ENCODE measurements at places on chromosomes 7 and 10.

GRCh38 chr7:30521532-30521931 is 16.9 kb upstream of the GGCT start:
- DNase-seq: no peak

- no peak for DNase-seq
These were observed 82.3 kb downstream of the LHFPL3 start for GRCh38 chr7:104410742-104411141.

DNA sequence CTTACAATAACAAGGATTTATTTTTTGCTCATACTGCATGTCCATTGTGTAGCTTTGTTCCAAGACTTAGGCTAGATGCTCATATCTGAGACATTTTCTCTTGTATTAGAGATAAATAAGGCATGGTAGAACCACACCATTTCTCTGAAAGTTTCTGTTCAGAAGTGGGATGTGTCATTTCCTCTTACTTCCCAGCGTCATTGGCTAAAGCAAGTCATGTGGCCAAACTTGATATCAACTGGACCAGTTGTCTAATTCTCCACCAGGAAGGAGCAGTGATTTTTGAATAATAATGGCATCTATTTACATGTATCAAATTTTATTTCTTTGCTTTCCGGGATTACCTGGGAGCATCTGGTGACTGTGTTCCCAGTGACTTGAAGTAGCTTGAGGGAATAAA is 38.3 kb downstream of the AHCYL2 start:
- DNase-seq: no peak

DNA sequence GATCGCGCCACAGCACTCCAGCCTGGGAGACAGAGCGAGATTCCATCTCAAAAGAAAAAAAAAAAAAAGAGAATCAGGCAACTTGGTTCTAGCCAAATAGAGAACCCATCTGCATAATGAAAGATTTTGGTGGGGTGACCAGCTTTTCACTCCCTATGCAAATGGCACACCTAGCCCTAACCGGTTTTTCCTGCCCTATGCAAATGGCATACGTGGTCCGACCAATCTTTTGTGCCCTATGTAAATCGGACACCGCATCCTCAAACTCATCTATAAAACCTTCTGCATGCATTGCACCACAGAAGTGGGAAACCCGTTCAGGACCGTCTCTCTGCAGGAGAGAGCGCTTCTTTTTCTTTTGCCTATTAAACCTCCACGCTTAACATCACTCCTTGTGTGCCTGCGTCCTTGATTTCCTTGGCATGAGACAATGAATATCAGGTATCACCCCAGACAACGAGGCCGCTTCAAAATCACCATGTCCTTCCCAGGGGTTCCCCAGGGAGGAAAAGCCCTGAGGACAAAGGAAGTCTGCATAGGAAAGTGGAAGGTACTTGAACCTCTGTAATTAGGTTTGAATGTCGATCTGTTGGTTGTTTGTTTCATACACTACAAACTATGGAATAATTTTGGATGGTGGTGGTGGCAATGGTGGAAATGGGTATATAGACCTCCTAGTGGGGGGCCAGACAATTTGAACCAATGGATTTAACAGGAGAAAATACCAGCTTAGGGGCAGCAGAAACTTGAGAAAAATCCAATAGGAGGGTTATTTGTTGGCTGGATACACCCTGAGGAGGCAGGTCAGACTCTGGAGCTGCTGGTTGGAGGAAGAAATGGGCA is 396.2 kb downstream of the TYW1 start:
- DNase-seq: no peak

DNA sequence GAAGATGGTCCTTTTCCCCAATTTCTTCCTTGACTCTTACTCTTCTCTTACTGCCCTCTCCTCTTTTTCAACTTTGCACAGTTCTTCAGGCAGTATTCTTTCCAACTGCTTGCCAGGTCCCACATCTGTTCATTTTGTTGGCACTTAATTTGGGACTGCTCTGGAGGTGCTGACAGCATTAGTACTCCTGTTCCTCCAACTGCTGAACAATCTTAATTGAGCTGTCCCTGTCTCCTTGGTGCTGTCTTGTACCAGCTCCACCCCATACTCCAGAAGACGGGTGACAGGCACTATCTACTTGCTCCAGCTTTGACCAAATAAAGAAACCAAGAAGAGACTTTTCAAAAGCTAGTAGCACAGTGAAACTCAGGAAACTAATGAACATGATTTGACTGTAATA is 160.0 kb downstream of the PDE1C start:
- no peak for DNase-seq

- no peak for DNase-seq
These were observed 15.9 kb upstream of the ATP6V0A4 start for GRCh38 chr7:138813945-138814344.

- DNase-seq: no peak
These were observed 154.1 kb downstream of the NRP1 start for GRCh38 chr10:33180390-33180789.

GRCh38 chr10:74039561-74040145 is 41.7 kb downstream of the VCL start:
- no peak for DNase-seq

DNA sequence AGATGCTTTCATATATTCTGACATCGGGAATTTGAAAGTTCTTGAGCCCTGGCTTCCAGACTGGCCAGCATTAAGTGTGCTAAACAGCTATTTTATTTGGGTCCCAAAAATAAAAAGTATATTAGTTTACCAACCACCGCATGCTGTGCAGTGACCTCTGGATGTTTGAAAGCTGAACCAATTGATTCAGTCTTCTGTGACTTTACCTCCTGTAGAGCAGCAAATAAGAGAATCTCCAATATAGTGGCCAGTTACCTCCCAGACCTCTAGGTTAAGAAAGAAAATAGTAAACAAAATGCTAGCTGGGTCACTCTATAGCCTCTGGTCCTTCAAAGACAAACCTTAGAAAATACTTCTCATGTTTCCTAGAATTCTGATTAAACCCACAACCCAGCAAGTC is 424.6 kb upstream of the NFE2L3 start:
- DNase-seq: no peak

DNA sequence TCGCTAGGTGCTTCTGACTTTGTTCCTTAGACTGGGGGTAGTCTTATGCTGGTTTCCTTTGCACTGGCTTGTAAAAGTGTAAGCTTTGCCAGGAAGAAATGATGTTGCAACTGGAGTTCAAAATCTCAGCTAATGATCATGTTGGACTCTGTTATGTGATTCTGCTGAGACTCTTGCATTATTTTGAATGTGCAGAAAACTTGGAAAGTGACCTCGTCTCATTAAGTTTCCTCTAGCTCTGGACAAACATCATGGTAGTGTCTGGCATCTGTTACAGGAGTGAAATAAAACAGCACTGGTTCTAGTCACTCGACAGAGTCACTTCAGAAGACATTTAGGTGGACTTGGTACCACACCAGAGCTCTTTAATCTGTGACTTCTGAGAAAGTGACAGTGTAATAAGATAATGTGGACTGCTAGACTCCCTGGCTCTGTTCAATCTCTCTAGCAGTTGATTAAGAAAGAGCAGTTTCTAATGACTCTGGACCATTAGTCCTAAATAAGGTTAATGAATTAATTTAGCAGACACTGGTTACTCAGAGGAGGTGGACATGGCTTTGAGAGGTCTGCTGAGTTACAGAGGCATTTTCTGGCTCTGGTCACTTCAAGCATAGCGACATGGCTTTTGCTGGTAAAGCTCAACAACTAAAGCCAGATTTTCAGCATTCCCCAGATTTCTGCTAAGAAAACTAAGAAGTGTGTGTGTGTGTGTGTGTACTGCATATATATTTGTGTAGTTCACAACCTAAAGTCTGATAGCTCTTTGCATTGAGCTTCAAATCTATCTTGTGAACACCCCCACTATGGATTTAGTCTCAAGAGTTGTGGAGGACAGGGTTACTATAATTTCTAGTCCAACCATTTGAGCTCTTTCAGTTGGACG is 2.0 kb downstream of the NRP1 start:
- no peak for DNase-seq

DNA sequence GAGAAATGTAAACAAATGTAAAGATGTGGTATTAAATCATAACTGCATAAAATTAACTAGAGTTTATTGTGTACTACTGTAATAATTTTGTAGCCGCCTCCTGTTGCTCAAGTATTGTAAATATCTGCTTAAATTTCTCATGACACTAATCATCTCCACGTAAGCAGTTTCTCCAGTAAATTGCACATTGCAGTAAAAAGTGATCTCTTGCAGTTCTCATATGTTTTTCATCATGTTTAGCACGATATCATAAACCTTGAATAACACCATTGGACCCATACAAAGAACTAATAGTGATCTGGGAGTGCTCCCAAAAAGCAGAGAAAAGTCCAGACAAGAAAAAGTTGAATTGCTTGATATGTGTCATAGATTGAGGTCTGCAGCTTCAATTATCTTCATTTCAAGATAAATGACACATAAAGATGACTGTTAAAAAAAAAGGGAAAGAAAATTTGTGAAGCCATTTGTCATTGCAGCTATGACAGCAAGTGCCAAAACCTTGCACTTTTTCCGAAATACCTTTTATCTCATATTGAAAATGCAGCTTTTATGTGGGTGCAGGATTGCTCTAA is 15.3 kb downstream of the LIPA start:
- no peak for DNase-seq

- no peak for DNase-seq
These were observed 5.4 kb downstream of the LOXL4 start for GRCh38 chr10:98262571-98262970.

GRCh38 chr7:137084607-137085380 is 216.3 kb downstream of the CHRM2 start:
- no peak for DNase-seq

DNA sequence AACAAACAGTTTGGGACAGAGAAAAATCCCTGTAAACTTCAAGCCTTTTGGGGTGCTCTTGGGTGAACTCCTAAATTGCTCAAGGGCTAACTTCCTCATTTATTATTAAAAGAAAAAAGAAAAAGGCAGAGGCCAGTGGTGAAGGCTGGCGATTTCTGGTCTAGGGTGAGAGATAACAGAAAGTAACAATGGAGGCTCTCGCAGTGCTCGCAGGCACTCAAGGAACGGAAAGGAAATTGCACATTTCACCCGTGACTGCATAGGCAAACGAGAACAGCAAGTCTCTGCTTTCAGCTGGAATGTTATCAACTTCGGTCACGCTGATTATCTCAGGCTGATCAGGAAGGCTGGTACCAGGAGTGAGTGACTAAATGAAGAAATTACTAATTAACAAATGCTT is 70.7 kb downstream of the PRKAG2 start:
- DNase-seq: no peak

GRCh38 chr10:111370101-111370500 is 293.3 kb downstream of the ADRA2A start:
- no peak for DNase-seq

DNA sequence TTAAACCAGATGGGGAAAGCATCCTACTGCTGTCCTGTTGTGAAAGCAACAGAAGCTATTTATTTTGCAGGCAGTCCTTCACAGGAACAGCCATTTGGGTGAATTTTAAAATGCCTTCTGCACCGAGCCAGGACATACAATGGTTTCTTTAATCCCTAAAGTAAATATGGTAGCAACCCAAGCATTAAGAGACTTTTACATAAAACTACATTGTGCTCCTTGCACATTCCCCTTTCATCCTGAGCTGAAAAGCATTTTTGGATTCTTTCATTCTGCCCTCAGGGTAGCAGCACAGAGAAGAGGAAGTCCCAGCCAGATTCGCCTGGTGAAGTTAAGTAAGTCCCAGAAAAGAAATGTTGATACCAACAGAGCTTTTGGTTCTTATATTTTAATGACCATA is 84.0 kb upstream of the FAM3C start:
- no peak for DNase-seq

DNA sequence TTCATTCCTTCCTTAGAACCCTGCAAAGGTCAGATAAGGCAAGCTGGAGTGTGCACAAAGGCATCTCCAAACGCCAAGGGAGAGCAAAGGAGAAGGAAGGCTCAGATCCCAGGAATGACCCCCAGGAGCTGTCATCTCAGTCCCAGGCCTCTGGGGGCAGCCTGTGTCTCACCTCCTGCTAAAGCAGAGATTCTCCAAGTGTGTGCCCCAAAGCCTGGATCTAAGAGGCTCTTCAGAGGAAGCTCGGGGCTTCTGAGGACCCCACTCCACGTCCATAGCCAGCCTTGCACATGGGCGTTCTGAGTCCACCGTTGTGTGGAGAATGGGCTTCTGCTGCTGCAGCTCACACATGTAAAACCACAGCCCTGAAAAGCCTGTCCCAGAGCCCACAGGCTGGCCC is 5.1 kb upstream of the GRID1 start:
- DNase-seq: no peak

DNA sequence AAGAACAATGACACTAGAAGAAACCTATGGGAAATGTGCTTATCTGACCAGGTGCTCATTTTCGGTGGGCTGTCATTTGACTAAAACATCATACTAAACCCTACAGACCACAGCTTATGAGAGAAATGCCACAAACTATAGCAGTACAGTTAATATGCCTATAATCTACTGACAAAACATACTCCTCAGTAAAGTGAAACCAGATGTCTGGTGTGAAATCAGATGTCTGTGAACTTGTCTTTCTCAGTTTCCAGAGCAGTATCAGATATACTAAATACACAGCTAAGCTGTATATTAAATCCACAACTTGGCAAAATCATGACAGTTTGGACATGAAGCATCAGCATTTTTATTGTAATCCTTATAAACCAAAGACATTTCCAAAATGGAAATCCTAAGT is 3.3 kb downstream of the IMMP2L start:
- DNase-seq: no peak

DNA sequence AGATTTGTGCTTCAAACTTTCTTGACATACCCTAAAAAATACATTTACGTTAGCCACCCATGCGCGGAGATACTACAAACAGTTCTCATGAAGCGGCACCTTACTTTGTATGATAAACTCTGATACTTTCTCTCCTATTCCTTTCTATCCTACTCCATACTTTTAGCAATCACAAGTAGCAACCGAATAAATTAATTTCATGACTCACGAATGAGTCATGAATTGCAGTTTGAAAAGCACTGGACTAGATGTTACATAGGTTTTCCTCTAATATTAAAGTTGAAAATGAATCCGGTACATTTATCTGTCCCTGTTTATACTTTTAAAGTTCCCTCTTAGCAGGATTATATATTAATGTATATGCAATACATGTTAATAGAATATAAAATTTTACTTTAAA is 67.6 kb downstream of the CUBN start:
- DNase-seq: no peak

All from HEK293T (cell line).